Activated T-cell treated with anti-CD3 and anti-CD28 coated beads for 24 hours (primary cell): ENCODE measurements at places on chromosomes 4 and X.

DNA sequence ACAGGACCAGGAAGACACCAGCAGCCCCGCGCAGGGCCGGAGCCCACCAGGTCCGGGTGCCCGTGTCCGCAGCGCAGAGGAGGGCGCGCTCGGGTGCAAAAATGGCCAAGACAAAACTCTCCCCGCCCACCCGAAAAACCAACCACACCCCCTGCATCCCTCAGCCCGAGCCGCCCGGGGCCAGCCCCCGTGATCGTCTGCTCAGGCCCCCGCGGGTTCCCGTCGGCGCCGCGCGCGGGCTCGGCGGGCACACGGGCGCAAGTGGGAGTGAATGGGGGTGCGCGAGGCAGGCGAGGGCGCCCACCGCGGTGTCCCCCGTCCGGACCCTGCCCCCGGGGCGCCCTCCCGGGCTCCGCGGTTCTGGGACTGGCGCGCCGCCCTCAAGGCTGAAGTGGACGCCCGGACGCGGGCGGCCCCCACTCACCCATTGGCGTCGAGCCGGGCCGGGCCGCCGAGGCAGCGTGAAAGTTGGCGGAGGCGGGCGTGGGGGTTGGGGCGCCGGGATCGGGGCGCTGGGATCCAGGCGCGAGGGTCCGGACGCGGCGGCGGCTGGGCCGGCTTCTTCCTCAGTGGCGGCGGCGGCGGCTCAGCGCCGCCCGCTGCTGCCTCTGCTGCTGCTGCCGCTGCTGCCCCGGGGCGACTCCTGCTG, 393 bp downstream of the SH3KBP1 start:
- DNase-seq = no peak

DNA sequence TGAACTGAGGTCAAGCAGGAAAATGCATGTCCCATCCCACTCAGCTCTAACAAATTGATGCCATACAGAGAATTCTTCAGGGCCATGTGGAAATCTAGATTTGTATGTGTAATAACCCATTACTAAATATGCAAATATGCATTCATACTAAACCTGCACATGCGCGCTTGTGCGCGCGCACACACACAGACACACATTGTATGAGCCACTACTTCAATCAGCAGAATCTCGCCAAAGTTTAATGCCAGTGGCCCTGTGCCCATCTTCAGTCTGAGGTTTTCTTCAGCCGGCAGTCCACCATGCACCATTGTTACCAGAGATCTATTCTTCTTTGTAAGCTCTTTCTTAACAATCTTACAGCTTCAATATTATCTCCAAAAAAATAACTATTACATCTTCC, 276.4 kb downstream of the PDGFC start:
- DNase-seq = no peak

DNA sequence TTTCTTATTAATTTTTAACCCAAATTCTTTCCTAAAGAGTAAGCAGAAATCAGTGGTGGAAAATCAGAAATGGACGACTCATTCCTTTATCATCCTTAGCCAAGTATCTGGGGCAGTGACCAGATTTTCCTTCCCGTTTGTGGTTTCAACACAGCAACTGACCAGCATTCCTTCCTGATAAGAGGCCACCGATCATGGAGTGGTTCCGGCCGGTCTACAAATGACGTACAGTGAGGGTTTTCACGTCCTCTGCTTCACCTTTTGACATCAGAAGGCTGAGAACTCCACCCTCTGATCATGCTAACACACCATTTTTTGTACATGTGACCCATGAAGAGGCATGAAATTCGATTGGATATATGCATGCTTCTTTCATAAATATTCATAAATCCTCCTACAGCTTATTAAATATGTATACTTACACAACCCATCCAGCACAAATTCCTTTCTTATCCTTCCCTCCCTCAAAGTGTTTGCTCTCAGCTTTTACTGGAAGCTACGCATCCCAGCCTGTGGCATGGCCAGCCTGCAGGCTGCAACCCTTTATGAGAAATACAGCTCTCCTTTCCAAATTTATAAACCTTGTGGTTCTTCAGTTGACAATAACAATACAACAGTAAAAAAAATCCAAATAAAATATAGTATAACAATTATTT, 173.0 kb upstream of the CASK start:
- no peak for DNase-seq

DNA sequence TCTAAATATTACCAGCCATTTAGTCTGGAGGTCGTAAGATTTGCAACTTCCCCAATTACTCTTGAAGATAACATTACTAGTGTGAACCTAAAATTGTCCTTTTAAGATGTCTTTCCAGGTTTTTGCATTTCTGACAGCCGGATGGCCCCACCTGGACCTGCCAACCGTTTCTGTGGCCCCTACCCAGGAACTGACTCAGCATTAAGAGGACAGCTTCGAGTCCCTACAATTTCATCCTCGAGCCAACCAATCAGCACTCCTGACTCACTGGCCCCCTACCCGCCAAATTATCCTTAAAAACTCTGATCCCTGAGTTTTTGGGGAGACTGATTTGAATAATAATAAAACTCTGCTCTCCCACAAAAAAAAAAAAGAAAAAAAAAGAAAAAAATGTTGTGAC, 112.0 kb downstream of the SCLT1 start:
- DNase-seq = no peak

GRCh38 chr4:87409420-87409939, 12.9 kb upstream of the NUDT9 start:
- no peak for DNase-seq

DNA sequence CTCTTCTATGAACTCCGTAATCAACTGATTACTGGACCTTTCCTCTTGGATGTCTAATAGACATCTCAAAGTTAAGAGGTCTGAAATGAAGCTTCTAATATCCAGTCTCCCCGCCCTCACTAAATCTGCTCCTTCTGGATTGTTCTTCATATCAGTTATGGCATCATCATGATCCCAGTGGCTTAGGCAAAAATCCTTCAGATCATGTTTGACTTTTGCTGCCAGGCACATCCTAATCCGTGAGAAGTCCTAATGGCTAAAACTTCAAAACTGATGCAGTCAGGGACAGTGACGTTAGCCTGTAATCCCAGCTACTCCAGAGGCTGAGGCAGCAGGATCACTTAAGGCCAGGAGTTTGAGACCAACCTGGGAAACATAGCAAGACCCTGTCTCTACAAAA, 55.1 kb upstream of the GUCY1A1 start:
- DNase-seq = no peak

DNA sequence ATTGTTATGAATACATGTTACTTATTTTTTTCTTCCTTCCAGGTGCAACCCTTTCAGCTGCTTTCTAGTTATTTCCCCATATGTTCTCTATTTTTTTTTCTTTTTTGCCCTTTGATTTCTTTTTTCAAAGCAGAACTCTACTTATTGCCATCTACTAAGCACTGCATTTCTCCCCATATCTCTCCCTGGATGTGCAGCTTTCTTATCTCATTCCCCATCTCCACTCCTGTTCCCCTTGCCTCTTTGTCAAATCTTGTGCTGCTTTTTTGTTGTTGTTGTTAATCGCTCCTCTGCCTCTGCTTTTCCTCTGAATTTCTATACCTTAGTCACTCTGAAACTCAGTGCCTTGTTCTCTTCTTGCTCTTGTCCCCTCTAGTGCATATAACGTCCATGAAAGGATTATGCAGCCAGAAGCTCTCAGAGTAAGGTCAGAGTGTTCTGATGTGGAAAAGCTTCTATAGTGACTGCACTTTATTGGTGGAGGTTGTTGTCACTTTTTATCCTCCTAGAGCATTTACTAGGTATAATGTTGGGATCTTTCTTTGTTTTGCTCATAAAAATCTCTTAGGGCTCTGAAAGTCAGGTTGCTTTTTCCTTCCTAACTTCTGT, 51.1 kb upstream of the JADE1 start:
- DNase-seq = no peak

DNA sequence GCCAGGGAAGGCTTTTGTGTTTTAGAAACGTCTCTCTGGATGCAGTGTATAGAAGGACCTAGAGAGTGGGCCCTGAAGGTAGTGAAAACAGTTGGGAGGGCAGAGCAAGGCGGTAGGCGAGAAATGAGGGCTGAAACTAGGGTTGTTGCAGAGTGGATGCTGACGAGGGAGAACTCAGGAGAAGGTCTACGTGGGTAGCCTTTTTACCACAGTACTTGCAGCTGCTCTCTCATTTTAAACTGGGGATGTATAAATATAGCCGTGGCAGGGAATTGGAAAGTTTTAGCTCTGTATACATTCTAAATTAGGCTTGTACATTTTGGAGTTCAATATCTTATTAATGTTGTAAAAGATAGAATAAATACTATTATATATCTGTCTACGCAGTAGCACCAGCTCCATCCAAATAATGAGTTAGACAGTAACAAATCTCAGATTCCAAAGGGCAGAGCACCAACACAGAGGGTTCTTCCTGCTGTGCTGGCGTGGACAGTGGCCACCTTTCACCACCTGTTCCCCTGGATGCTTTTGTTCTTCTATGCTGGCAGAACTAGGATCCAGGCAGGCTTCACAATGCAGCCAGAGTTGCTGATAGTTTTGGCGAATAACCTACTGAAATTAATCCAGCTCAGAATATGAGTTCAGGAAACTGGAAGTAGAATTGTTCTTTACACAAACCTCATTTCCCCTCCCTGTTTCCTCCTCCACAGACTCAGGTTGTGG, 31.7 kb downstream of the CCNG2 start:
- DNase-seq = no peak

DNA sequence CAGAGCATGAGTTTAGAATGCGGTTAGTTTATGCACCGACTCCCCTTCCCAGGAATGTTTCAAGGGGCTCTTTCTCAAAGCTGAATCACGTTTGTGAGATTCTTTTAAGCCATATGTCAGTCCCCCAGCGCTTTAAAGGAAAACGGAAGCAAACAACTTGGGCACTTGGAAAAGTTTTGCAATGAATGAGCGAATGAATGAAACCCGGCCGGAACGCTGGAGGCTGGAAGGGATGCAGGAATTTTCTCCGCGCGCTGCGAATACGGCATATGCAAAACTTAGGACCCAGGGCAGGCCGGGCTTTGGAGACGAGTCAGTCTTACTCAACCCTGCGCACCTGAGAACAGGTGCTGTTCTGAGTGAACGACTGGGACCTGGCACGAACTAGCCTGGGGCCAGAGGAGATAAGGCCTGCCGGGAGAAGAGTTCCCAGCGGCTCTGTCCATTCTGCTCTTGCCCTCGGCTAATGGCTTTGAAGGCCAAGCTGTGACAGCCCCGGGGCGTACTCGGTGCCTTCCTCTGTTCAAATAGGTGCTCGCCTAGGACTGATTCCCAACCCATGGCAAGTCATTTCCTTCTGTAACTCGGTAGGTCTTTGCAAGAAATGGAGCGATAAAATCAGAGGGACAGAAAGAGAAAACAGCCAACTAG, 743 bp upstream of the NRK start:
- DNase-seq = no peak

GRCh38 chr4:650951-651883, 22.9 kb downstream of the ATP5ME start:
- no peak for DNase-seq

GRCh38 chrX:63958134-63958865, 173.3 kb upstream of the ARHGEF9 start:
- DNase-seq = no peak

DNA sequence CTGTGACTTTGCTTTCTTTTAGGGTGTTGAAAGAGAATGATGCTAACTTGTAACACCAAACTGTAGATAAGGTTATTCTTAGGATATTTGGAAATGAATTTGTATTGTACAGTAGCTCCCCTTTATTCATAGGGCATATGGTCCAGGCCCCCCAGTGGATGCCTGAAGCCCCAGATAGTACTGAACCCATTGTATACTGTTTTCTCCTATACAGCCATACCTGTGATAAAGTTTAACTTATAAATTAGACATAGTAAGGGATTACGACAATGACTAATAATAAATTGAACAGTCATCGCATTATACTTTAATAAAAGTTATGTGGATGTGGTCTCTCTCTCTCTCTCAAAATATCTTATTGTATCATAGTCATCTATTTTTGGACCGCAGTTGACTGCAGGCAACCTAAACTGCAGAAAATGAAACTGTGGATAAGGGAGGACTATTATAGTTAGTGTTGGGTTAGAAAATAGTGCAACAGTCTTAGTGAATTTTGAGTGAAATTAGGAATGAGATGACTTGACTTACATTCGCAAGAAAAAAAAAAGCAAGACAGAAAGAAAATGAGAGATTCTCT, 105.1 kb downstream of the CLDN22 start:
- no peak for DNase-seq

GRCh38 chr4:139624441-139625092, 41.1 kb upstream of the MGST2 start:
- DNase-seq = no peak

GRCh38 chrX:67004451-67004850, 365.6 kb upstream of the EDA2R start:
- no peak for DNase-seq

DNA sequence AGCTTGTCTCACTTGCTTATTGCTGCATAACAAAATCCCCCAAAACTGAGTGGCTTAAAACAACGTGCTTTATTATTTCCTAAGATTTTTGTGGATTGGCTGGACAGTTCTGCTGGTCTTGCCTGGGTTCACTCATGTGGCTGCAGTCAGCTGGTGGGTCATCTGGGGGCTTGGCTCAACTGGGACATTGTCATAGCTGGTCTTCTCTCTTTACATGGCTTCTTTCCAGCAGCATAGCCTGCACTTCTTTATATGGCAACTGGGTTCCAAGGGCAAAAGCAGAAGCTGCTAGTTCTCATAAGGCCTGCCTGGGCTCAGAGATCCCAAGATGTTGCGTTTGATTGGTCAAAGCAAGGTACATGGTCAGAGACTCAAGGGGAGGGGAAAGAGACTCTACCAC, 33.7 kb upstream of the STAG2 start:
- no peak for DNase-seq

DNA sequence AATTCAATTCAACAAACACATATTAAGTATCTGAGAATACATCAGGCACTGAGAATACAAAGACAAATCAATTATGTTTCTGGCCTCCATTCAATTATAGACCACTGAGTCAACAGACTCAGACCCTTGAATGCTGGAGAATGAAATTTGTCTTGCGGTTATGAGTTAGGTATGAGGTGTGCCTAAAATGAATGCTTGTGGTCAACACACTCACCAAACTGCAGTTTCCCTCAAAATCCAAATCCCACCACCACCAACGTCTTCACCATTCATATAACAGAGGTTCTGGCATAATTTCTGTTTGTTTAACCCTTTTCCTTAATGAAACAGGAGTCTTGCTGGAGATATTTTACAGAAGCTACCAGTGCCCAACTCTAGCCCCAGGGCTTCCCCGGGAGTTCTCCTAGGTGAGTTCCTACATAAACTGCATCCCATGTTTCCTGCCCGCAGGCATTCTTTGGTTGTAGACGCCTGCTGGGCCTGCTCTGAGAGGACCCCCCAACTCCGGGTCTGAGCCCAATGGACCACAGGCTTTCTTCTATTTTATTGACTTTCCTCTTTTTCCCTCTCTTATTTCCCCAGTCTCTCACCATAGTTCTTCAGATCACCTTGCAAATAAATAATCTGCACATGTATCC, 119.2 kb downstream of the DDX53 start:
- no peak for DNase-seq

DNA sequence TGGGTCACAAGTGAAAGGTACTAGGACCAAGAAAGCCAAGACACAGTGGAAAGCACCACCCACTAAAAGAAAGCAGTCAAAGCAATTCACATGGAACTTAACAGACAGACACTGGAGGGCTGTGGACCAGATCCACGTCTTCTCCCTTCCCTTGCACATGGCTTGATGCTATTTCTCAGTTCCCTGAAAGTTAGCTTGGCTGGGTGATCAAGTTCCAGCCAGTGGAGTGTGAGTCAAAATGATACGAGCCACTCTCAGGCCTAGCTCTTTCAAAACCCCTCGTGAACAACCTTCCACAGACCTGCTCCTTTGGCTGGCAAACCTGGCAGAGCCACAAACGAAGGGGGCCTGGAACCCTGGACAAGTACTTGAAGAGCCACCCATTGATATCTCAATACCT, 52.0 kb downstream of the RELL1 start:
- no peak for DNase-seq
